ENCODE measurements at places on chromosomes 7 and 10.

GRCh38 chr10:129614341-129614740, 147.3 kb downstream of the MGMT start:
- DNase-seq, result no peak

GRCh38 chr10:67853512-67853911, 15.5 kb upstream of the DNAJC12 start:
- DNase-seq, result no peak

- DNase-seq, result no peak
Observed at GRCh38 chr10:71912431-71912830, 51.8 kb upstream of the CHST3 start.

DNA sequence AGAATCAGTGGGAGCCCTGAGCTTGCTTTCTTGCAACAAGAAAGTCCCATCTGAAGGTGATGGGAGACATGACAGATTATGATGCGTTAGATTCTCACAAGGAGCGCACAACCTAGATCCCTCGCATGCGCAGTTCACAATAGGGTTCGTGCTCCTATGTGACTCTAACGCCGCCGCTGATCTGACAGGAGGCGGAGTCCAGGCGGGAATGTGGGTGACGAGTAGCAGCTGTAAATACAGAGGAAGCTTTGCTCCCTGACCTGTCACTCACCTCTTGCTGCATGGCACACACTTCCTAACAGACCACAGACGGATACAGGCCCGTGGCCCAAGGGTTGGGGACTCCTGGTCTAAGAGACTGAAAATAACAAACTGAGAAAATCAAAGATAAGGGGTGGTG, 1163.4 kb upstream of the AUTS2 start:
- DNase-seq, result no peak

DNA sequence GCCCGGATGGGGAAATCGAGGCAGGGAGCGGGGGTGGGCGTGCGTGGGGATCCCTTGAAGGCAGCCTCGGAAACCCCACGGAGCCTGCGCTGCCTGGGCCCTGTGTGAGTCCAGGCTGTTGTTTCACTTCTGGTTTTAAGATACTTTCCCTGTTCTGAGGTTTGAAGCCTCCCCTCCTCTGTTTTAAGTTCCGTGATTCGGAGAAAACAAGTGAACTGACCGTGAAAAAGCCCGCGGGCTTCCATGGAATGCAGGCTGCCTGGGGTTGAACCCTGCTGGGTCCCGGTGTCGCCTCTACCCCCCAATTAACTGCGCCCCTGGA, 401 bp downstream of the LRRC27 start:
- no peak for DNase-seq

DNA sequence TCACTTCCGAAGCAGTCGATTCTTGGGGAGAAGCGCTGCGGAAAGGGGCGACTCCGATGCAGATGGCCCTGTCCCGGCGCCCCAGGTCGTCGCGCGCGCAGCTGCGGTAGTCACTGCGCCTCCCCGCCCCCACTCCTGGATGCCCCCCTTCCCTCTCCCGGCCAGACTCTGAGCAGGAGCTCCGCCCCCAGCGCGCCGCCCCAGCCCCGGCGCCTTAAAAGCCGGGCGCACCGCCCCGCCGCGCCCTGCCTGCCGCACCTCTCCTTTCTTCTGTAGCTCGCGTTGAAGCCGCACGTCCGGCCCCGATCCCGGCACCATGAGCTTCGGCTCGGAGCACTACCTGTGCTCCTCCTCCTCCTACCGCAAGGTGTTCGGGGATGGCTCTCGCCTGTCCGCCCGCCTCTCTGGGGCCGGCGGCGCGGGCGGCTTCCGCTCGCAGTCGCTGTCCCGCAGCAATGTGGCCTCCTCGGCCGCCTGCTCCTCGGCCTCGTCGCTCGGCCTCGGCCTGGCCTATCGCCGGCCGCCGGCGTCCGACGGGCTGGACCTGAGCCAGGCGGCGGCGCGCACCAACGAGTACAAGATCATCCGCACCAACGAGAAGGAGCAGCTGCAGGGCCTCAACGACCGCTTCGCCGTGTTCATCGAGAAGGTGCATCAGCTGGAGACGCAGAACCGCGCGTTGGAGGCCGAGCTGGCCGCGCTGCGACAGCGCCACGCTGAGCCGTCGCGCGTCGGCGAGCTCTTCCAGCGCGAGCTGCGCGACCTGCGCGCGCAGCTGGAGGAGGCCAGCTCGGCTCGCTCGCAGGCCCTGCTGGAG, at the start of gene INA:
TSS of gene INA (plus strand) at position 243 of the 817 bp plus-strand sequence. CDS start at position 317, 74 bp downstream.
- DNase-seq, result no peak

DNA sequence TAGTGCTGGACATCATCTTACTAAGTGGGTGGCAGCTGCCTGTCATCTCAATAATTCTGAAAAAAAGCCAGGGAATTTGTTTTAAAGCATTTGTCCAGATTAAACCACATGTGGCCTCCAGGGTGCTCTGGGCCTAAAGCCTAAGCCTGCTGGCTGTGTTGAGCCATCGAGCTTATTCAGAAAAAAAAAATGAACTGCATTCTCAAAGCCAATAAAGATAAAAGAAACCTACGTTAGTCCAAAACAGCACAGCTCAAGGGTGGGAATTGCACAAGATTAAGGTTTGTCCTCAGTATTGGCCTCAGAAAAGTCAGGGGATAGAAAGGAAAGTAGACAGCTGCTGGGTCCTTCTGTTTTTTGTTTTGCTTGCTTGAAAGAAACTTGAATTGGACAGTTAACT, 22.6 kb upstream of the PRTFDC1 start:
- DNase-seq, result no peak

DNA sequence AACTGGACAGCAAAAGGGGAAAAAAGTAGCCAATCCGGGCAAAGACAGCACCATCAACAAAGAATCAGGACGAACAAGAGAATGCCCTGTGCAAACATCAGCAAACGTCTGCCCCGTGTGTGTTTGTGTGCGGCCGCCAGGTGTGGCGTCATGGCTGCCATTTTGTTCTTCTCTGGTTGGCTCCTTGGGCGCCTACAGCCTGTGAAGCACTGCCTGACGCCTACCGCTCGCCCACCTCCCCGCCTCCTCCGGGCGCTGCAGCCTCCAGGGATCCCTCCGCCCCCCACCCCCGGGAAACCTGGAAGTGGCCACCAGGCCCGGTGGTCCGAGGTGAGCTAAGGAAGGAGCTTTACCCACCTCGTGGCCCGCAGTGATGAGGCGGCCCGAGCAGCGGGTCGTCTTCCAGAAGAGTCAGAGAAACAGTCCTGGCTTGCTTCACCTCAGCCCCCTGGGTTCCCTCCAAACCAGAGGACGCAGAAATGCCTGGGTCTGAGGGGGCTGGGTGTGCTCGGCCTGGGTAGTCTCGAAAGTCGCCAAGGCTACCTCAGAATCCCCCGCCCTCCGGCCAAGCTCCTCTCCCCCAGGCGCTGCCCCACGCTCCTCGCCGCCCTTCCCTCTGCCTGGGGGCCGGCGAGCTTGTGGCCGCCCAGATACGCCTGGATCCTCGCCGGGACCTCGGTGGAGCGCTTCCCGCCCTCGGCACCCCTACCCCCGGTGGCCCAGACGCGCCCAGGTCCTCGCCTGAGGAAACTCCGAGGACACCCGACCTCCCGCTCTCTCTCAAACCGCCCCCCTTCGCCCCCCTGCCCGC, 61.8 kb upstream of the IL6 start:
- no peak for DNase-seq

DNA sequence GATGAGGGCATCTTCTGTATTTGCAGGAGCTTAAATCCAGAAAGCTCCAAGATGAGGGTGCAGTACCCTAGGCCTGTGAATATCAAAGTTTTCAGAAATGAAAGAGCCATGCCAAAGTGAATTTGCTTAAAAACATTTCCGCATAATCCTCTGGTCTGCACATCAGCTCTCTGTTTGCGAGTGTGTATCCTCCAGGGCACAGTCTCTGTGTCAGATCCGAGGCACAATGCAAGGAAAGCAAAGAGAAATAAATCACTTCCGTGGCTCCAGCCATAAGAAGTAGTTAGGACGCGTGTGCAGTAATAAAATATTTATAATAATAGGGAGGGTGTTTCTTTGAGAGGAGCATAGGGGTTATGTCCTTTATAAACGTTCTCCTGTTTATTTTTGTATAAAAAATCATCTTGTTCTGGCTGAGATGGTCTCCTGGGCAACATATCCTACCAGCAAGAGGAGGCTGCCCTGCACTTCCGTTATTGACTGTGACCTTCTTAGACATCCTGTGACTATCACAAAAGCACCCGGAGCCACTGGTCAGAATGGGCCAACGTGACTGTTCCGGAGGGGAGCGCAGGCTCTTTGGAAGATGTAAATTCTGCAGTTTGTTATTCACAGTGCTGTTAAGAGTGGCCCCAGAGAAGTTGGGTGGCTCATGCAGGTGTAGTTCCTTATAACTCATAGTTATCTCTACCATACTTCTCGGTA, 667.6 kb upstream of the FOXK1 start:
- DNase-seq, result no peak

DNA sequence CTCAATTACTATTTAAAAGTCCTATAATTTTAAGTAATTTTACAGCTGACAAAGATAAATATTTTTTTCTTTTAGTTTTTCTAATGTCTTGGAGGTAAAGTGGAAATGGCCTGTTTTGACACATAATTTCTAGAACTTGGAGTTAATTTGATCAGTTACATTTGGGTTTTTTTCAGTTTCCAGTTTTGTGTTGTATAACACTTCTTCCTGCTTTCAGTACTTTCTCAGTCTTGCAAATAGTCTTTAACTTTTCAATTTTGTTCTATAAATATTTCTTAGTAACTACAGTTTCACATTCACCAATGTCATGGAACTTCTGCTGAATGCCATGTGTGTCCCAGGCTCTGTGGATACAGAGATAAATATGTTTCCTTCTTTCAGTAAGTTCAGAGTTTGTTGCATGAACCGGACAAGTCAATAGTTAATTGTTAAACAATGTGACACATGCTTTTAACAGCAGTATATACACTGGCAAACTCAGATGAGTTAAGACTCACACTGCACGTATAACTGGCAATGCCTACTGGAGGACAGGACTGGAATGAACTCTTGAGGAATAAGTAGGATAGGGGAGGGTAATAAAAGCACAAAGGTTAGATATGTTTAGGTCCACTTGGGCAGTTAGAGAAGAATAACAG, 4.6 kb downstream of the SHOC2 start:
- DNase-seq, result no peak

DNA sequence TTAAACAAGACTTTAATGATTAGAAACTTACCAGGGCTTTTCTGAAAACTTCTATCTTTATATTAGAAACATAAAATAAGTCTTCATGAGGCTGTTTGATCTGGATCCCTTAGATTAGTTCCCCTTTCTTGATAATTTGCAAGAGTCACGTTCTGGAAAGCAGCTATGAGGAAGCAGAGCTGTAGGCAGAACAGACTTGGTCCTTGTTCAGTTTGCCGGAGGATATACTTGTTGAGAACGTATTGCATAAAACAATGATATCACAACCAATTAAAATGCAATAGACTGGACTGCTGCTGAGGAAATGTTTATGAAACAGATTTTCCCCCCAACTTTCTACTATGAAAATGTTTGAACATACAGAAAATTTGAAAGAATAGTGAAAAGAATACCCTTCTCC, 2.8 kb downstream of the SAMD9L start:
- DNase-seq, result no peak

DNA sequence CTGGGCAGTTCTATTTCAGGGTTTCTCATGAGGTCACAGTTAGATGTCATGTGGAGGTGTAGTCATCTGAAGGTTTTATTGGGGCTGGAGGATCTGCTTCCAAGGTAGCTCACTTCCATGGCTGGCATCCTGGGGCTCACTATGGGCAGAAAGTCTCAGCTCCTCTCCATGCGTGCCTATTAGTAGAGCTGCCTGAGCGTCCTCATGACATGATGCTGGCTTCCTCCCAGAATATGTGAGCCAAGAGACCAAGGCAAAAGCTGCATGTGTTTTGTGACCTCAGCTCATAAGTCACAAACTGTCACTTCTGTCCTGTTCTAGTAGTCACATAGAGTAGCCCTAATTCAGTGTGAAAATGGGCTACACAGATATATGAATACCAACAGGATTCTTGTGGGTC, 524.4 kb downstream of the SUGCT start:
- no peak for DNase-seq

GRCh38 chr7:111229916-111230315, 139.0 kb downstream of the LRRN3 start:
- no peak for DNase-seq

GRCh38 chr7:148868378-148868674, 15.8 kb downstream of the EZH2 start:
- no peak for DNase-seq

- no peak for DNase-seq
Observed at GRCh38 chr7:106155027-106155426, 42.9 kb upstream of the SYPL1 start.

DNA sequence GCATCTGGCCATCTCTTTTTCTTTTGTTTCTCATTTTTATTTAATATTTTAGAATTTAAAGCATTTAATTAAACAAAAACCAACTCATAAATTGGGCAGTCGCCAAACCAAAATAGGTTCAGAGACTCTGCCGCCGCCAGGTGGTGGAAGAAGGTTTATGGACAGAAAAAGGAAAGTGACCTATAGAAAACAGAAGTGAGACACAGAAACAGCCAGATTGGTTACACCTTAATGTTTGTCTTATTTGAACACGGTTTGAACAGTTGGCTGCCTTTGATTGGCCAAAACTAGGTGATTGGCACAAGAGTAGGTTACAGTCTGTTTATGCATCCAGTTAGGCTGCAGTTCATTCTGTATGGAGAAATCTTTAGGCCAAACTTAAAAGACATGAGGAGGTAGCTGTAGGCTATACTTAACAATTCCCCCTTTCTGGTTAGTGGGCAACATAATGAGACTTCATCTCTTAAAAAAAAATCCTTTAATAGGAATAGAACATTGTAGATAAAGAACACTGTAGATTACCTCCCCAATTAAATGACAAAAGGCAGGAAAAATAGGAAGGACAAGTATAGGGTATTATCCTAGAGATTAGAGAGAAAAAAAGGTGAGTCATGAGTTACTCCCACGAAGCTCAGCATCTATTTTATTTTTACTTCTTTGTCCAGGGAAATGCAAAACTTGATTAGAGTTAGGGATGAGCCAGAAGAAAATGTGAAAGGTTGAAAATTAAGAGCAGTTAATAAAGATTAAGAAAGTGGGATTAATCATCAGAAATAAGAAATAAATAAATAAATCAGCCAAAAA, 23.9 kb upstream of the CYCS start:
- DNase-seq, result no peak

DNA sequence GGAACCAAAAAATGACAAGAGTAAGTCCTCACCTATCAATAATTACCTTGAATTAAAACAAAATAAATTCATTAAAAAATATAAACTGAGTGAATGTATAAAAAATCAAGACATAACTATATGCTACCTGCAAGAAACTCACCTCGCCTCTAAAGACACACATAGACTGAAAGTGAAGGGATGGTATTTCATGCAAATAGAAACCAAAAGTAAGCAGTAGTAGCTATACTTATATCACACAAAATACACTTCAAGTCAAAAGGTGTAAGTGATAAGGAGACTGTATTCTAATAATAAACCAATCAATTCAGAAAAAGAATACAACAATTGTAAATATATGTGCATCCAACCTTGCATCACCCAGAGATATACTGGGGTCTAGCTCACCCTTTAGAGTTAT, 332.6 kb downstream of the SH2D4B start:
- no peak for DNase-seq

- no peak for DNase-seq
Observed at GRCh38 chr10:132397036-132397541, at the start of gene PWWP2B. PWWP2B (plus strand) TSS chr10:132397200; CDS start chr10:132397227, 27 bp downstream.

- no peak for DNase-seq
Observed at GRCh38 chr7:33870120-33870519, 35.2 kb upstream of the BMPER start.

- no peak for DNase-seq
Observed at GRCh38 chr10:53223851-53224250, 451.3 kb upstream of the MBL2 start.

- DNase-seq, result no peak
Observed at GRCh38 chr10:34081948-34082347, 733.1 kb downstream of the PARD3 start.
